ENCODE measurements at places on chromosomes 5 and 9.
A peak's percentile ranks its signal among the peaks of the same experiment; 100 is the strongest.

- no peaks in the 10 kb centered on the region for H3K36me3 ChIP-seq
- H3K4me3 ChIP-seq: no peak overlapping the region
- no peaks in the 10 kb centered on the region for H3K27me3 ChIP-seq
- DNase-seq: no peak
- no peaks in the 10 kb centered on the region for H3K4me1 ChIP-seq
Measured at GRCh38 chr9:117074784-117075520, 339.9 kb downstream of the ASTN2 start.

DNA sequence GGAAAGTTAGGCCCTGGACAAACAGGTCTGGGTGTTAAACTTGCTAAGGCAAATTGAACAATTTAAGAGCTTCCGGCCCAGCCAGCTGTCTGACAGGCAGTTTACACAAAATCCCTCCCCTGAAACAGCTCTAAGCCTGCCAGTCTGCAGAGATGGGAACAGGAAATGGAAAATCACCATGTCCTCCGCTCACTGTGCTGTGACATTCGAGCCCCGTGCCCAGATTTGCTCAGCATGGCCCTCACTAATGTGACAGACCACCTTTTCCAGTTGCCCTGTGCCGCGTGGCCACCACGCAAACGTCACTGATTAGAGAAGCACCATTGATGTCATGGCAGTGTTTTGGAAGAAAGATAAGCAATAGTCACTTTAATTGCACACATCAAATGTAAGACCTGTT lies 41.0 kb downstream of the CCNJL start:
- H3K4me1 ChIP-seq: no peaks in the 10 kb centered on the region
- DNase-seq: no peak

DNA sequence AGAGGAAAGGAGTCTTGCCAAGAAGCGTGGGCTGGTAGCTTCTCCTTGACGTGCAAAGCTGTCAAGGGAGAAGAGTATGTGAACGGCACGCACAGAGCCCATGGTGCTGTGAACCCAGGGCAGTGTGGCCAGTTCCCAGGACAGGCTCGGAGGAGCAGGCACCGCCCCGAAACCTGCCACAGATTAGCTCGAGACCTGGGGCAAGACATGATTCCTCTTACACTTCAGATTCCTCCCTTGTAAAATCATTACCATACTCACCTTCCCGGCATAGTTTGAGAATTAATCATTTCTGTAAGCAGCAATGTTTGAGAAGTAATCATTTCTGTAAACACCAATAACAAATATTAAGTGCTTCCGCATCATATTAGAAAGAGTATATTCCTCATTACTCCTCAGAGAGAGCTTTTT lies 19.9 kb downstream of the GOLM1 start:
- H3K27ac ChIP-seq: no peak overlapping the region
- no peak for DNase-seq
- H3K4me3 ChIP-seq: no peak overlapping the region
- H3K27me3 ChIP-seq: no peaks in the 10 kb centered on the region

GRCh38 chr5:143030349-143030748 lies 260.2 kb downstream of the ARHGAP26 start:
- H3K36me3 ChIP-seq: no peaks in the 10 kb centered on the region
- no peaks in the 10 kb centered on the region for H3K4me1 ChIP-seq
- DNase-seq: no peak
- no peaks in the 10 kb centered on the region for H3K27me3 ChIP-seq

GRCh38 chr5:137245438-137245837 lies 253.7 kb downstream of the SPOCK1 start:
- H3K36me3 ChIP-seq: no peaks in the 10 kb centered on the region
- H3K27ac ChIP-seq: no peak overlapping the region
- no peaks in the 10 kb centered on the region for H3K4me1 ChIP-seq
- no peak overlapping the region for H3K4me3 ChIP-seq
- DNase-seq: no peak

GRCh38 chr9:133702798-133703590 lies 35.2 kb downstream of the SARDH start:
- no peak overlapping the region for H3K27ac ChIP-seq
- peaks cover 8% of the 10 kb centered on the region for H3K4me1 ChIP-seq
- peak overlapping the region; percentile 25 for H3K4me3 ChIP-seq
- no peaks in the 10 kb centered on the region for H3K27me3 ChIP-seq
- DNase-seq: peak; percentile 60
- no peaks in the 10 kb centered on the region for H3K36me3 ChIP-seq

DNA sequence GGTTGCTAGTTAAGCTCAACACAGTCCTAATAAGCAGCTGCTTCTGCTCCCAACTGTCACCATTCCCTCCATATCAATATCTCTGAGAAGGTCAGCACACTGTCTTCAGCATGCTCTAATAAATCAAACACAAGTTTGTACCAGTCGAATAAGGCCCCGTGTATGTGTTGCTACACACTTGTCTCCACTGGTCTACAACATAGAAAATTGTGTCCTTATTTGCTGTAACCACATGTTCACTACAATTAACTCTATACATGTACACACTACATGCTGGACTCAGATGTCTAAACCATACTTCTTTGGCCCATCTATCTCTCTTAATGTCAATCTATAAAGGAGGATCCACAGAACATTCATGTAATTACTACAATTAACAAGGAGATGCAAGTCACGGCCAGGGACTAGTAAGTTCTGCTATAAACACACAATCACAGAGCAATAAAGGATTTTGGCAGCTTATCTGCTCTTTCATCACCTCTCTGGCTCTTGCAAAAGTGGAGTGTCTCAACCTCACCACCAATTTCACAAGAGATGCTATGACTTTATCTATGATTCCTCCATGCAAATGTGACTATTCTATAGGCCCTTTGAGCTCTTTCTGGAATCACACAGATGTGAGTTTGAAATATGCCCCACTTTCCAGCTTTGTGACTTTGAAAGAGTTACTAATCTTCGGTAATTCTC lies 143.9 kb downstream of the SEMA5A start:
- no peak for DNase-seq
- no peak overlapping the region for H3K4me3 ChIP-seq
- H3K27me3 ChIP-seq: no peaks in the 10 kb centered on the region

GRCh38 chr5:180644825-180645273 lies 4.6 kb downstream of the FLT4 start:
- H3K27me3 ChIP-seq: peaks cover 58% of the 10 kb centered on the region
- H3K27ac ChIP-seq: no peak overlapping the region
- H3K4me3 ChIP-seq: no peak overlapping the region
- no peaks in the 10 kb centered on the region for H3K36me3 ChIP-seq

DNA sequence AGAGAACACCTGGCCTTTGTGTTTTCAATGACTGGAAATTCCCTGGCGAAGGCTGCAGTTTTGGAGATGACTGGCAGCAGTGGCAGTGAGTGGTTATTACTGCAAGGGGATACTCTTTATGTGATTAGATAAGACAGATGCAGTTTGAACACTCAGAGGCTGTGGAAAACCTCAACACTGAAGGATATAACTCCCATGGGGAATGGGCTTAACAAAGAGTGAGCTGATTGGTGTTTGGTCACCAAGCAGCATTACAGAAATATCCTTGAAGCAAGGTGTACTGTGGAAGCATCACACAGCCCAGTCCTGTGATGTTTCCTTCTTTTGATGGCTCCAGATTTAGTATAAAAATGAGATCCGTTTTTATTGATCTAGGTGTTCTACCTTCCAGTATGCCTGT lies 490.7 kb upstream of the PTPRD start:
- no peaks in the 10 kb centered on the region for H3K4me1 ChIP-seq
- H3K4me3 ChIP-seq: no peak overlapping the region
- H3K27ac ChIP-seq: no peak overlapping the region
- no peak for DNase-seq
- no peaks in the 10 kb centered on the region for H3K36me3 ChIP-seq
- H3K27me3 ChIP-seq: no peaks in the 10 kb centered on the region

DNA sequence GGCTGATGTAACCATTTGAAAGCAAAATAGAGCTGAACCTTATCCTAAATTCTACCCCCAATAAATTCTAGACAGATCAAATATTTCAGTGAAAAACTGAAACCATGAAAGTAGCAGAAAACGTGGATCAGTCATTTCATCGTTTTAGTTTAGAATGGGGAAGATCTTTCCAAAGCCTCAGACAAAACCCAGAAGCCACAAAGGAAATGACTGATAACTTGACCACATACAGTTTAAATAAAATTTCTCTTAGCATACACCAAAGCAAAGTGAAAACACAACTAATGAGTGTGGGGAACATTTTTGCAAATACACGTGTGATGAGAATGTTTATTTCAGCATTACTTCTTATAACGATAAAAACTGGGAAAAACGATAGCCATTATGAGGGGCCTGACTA lies 284.8 kb downstream of the ADGRV1 start:
- H3K4me3 ChIP-seq: no peak overlapping the region
- no peaks in the 10 kb centered on the region for H3K4me1 ChIP-seq
- H3K27me3 ChIP-seq: no peaks in the 10 kb centered on the region
- no peaks in the 10 kb centered on the region for H3K36me3 ChIP-seq
- no peak overlapping the region for H3K27ac ChIP-seq
- no peak for DNase-seq

GRCh38 chr9:71944754-71945375 lies 33.4 kb downstream of the C9orf85 start:
- H3K4me1 ChIP-seq: no peaks in the 10 kb centered on the region
- no peak overlapping the region for H3K27ac ChIP-seq
- H3K36me3 ChIP-seq: peaks cover 5% of the 10 kb centered on the region
- no peak for DNase-seq

- no peak overlapping the region for H3K27ac ChIP-seq
- H3K27me3 ChIP-seq: no peaks in the 10 kb centered on the region
- H3K4me3 ChIP-seq: no peak overlapping the region
- no peaks in the 10 kb centered on the region for H3K36me3 ChIP-seq
Measured at GRCh38 chr9:16744394-16744793, 126.1 kb downstream of the BNC2 start.

- no peak for DNase-seq
- H3K27me3 ChIP-seq: no peaks in the 10 kb centered on the region
- no peaks in the 10 kb centered on the region for H3K4me1 ChIP-seq
Measured at GRCh38 chr9:74573640-74574191, 76.6 kb downstream of the RORB start.

GRCh38 chr5:103668281-103668680 lies 105.7 kb upstream of the NUDT12 start:
- no peaks in the 10 kb centered on the region for H3K36me3 ChIP-seq
- no peak overlapping the region for H3K4me3 ChIP-seq
- H3K4me1 ChIP-seq: no peaks in the 10 kb centered on the region
- no peak overlapping the region for H3K27ac ChIP-seq
- no peak for DNase-seq

DNA sequence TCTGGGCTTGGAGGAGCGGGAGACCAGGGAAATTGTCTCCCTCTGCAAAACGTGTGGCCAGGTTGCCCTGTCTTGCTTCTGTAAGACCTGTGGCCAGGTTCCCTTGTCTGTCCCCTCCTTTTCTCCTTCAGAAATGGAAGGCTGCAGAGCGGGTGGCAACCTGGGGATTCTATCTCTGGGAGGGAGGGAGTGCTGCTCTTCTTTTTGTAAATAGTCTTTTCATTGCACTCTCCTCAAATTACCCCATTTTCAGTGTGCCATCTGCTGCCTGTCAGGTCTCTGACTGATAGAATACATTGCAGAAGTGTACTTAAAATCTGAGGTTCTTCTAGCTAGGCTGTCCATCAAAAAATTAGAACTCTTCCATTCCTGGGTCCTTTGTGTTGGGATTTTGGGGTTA lies 126.0 kb downstream of the GABRB2 start:
- no peaks in the 10 kb centered on the region for H3K36me3 ChIP-seq
- no peaks in the 10 kb centered on the region for H3K4me1 ChIP-seq
- H3K27ac ChIP-seq: no peak overlapping the region
- H3K27me3 ChIP-seq: no peaks in the 10 kb centered on the region
- H3K4me3 ChIP-seq: no peak overlapping the region

- H3K4me3 ChIP-seq: no peak overlapping the region
- no peaks in the 10 kb centered on the region for H3K27me3 ChIP-seq
- no peak overlapping the region for H3K27ac ChIP-seq
- H3K4me1 ChIP-seq: peaks cover 10% of the 10 kb centered on the region
- no peak for DNase-seq
Measured at GRCh38 chr9:72351538-72352453, 13.2 kb downstream of the ZFAND5 start.

- no peaks in the 10 kb centered on the region for H3K36me3 ChIP-seq
- no peak for DNase-seq
- H3K4me3 ChIP-seq: no peak overlapping the region
- H3K4me1 ChIP-seq: no peaks in the 10 kb centered on the region
- no peaks in the 10 kb centered on the region for H3K27me3 ChIP-seq
Measured at GRCh38 chr9:22405869-22406659, 40.6 kb upstream of the DMRTA1 start.
